A172 (cell line): ENCODE measurements at places on chromosomes 16 and 17. TPM values are rescaled to one million over a fixed set of nuclear protein-coding genes. Genes with fewer than 3 reads are reported as not detected.
A peak's percentile ranks its signal among the peaks of the same experiment; 100 is the strongest.

- no peak for DNase-seq
Observed at GRCh38 chr16:53619235-53619634, 84.4 kb downstream of the RPGRIP1L start.

- no peak for DNase-seq
Observed at GRCh38 chr17:70368011-70368410, 198.7 kb downstream of the KCNJ2 start.

DNA sequence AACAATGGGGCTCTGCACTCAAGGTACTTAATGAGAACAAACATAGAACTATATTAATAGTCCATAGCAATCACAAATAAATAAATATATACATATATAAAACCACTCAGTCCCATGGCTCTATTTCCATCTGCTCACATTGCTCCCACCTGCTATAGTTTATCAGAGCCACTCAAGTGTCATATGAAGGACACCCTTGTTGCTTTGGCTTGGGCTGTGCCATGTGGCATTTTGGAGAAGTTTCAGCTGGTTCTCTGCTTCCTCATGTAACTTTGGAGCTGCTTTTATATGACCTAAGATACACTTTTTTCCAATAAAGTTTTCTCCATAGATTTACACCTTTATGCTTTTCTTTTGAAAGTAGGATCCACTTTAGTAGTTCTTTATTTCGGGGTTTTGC lies 126.4 kb downstream of the KCNJ2 start:
- no peak for DNase-seq

Gene FAAP100
- total RNA-seq, result 29.7 and 39.9 TPM in 2 replicates

Gene KRT31
- total RNA-seq, result not detected in 2 replicates

DNA sequence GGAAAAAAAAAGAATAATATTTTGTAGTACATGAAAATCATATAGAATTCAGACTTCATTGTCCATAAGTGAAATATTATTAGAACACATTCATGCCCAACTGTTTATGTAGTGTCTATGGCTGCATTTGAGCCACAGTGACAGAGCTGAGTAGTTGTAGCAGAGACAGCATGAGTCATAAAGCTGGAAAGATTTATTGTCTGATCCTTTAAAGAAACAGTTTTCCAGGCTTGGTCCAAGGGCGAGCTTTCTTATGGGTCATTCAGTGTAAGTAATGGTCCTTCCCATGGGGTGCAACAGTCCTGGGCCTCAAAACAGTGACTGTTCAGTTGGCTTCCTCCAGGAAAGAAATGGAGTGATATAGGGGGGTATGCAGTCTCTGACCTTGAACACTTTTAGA lies 260.2 kb downstream of the HS3ST4 start:
- DNase-seq, result no peak

DNA sequence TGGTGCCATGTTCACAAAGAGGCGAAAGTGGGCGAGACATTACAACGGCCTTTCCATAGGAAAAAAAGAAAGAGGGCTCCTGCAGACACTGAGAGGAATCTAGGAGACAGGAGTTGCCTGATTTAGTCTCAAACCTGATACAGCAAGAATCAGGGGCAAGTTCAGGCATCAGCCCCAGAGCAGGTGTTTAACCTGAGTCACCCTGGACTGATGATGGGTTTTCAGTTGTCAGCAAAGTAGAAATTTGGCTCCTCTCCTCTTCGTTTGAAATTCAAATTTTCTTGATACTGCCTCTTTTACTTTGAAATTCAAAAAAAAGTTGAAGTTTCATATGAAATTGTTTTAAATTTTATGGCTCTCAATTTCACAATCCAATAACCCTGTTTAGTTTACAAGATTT lies 189.5 kb downstream of the ABCC12 start:
- DNase-seq, result no peak

DNA sequence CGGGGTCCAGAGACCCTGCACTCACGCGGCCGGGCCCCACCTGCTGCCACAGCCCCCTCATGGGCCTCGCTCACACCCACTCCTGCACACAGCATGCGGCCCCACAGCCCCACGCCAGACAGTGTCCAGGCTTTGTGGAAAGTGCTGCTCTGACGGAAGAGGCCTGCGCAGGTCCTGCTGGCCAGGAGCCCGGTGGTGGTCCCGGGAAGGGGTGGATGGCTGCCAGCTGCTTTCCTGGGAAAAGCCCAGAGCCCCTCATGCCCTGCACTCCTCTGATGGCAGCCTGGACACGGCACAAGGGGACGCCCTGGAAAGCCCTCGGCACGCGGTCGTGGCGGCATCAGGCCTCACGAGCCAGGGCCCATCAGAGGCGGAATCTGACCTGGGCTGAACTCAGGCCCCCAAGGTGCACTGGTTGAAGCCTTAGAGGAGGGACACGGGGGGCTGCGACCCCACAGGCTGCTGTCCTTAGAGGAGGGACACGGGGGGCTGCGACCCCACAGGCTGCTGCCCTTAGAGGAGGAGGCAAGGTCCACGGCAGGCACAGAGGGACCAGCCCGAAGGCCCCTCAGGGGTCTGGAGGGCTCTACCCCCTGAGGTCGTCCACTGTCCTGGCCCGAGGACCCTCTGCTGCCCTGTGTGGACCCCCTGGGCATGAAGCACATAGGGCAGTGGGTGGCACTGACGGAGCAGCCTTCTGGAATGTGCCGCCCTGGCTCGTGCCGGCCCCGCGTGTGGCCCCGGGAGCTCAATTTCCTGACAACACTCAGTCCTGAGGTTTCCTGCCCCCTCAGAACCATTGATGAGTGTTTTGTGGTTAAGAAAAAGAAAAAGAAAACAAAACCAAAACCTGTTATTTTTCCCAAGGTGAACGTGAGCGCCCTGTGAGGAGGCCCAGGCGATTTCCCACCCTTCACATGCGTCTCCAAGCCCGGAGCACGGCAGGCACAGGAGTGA lies 22.1 kb downstream of the SOX8 start:
- peak; percentile 69 for DNase-seq

- no peak for DNase-seq
Observed at GRCh38 chr17:81114351-81115093, 50.8 kb upstream of the PVALEF start.

DNA sequence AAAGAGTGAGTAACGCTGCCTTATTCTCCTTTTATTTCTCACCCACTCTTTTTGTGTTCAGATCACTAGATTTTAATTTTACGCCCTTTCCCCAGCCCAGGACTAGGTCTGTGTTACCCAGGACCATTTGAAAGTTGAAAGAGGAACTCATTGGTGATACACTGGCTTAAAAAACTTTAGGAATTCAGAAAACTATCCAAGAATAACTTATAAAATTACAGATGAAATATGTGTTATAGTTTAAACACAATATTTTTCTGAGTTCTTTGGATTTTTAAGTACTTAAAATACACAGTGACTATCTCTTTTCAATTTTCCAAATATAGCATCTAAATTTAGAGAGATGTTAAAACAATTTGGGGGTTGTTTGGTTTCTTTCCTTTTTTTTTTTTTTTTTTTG lies 385.2 kb downstream of the CDH13 start:
- no peak for DNase-seq

- no peak for DNase-seq
Observed at GRCh38 chr17:61454381-61455323, 2.4 kb downstream of the TBX4 start.

DNA sequence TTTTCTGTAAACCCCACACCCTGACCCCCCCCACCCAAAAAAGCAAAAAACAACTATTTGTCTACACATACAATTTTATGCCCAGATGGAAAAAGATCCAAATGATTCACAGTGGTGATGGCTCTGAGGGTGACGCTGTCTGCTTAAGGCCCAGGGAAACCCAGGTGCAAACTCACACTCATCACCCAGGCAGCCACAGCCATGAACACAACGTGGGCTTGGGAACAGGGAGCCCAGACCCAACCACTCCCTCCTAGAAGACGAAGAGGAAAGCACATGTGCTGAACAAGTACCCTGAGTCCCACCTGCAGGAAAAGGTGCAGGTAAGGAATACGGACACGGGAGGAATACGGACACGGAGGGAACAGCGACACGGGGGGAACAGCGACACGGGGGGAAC lies 5.4 kb downstream of the HBQ1 start:
- DNase-seq, result no peak

GRCh38 chr17:80585890-80586845 lies 41.5 kb downstream of the RPTOR start:
- no peak for DNase-seq

DNA sequence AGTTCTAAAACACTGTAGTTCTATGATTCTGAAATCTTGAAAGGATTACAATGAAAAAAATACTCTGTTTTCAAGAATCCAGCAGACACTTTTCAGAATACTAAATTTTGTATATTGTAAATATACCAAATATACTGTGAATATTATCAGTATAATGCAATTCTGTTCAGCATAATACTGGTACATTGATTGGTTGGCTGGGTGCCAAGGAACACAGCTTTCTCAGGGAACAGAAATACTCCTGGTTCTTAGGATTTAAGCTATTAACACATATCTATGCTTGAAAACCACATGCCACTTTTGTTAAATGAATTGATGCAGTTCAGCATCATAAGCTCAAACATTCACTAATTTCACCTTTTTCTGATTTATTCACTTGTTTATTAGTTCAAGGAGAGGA lies 2.5 kb upstream of the GINS3 start:
- no peak for DNase-seq

Gene CDRT15L2
- total RNA-seq, result not detected in 2 replicates

- DNase-seq, result no peak
Observed at GRCh38 chr17:81067391-81067811, 32.5 kb downstream of the BAIAP2 start.

DNA sequence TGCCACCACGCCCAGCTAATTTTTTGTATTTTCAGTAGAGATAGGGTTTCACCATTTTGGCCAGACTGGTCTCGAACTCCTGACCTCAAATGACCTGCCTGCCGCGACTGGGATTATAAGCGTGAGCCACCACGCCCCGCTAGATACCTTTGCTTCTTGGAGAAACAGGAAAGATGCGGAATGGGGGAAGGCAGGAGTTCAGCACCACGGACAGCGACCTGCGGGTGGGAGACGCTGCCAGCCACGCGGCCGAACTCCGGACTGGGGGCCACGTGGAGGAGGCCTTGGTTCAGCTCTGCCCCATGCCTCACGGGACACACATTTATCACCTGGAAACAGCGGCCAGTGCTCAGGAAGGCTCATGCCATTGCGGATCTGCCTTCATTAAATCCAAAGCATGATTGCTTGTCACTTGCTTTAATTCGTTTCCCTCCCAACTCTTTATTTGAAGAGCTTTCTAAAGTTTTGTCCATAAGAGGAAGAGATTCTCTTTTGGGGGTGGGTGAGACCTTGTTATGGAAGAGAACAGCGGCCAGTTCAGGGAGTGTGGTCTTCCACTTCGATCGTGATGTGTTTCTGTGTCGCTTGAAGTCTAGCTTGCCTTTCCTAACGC lies 219.9 kb downstream of the ENGASE start:
- DNase-seq, result peak; percentile 67

DNA sequence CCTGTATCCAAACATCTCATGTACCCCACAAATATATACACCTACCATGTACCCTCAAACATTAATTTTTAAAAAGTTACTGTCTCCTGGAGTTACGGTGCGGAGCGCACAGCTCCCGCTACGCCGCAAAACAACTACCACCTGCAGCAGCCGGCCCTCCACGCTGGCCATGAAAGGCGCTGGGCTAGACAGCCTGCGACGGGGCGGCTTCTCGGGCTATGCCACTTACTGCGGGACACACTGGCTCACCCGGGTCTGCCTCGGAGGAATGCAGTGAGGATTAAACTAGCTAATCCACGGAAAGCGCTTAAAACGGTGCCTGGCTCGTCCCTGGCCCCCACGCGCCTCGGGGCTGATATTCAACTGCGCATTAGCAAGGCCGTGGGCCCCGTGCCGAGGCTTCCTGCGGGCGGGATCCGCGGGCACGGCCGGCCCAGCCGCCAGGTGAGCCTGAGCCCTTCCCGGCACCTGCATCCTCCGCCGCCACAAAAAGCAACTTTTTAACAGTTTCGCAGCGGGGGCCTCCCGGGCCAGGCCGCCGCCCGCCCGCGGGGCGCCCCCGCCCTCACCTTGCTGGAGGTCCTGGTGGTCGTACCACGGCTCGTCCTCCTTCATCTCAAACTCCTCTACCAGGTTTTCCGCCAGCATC lies 633 bp downstream of the CDR2 start:
- no peak for DNase-seq

DNA sequence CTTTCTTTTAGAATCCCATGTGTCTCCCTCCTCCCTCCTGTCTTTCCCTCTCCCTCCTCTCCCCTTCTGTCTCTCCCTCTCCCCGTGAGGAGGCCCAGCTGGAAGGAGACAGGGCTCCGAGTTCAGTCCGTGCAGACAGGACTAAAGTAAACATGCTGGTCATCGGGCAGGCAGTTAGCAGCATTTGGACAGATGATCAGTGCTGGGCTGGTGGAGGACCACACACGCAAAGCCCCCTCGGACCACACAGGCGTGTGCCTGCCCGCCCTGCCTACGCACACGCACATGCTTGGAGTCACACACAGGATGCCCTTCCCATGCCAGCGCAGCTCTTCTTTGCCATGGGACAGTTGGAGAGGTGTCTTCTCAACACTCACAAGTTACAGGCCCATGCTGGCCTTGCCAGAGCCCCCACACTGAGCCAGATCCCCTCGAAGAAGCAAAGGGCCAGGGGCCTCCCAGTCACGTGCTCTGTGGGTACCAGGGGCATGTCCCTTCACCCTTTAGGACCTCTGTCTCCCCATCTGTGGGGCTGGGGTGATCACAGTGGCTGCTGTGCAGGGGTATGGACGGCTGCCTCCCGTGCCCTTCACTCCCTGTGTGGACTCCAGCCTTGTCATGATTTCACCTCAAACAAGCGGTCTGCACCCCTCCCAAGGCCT lies 215.7 kb upstream of the FOXF1 start:
- no peak for DNase-seq
